ENCODE measurements at places on chromosomes 1 and 21.

DNA sequence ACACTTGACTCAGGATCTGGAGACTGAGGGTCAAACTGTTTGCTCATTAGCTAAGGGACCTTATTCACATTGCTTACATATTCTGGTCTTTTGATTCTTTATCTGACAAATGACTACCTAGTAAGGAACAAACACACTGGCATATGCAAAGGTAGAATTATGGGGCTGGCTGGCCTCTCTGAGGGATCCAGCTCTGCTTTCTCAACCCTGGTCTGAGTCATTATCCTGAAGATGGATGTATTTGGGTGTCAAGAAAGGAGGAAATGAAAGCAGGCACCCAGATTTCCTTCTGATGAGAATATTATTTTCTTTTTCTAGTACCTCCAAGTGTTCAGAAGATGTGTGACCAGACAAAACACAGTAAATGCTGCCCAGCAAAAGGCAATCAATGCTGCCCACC is 6.0 kb downstream of the SMCP start:
- no peak for DNase-seq

DNA sequence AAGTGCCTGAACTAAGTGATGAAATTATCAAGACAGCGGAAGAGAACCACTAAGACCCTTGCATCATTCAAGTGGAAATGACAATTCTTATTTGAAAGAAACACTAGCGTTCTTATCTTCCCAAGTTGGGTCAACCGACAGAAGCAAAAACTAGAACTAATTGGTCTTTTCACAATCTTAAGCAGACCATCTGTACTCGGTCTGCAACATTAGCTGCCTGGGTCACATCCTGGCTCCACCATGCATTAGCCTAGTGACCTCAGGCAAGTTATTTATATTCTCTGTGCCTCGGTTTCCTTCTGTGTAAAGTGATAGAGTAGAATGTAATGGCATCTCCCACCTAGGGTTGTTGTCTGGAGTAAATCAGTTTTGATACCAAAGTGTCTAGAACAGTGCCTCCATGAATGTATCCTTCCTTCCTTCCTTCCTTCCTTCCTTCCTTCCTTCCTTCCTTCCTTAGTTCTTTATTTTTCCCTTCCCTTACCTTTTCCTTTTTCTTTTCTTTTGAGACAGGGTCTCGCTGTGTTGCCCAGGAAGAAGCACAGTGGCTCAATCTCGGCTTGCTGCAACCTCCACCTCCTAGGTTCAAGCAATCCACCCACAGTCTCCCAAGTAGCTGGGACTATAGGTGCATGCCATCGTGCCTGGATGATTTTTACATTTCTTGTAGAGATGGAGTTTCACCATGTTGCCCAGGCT is 6.0 kb downstream of the COLGALT2 start:
- DNase-seq: no peak

DNA sequence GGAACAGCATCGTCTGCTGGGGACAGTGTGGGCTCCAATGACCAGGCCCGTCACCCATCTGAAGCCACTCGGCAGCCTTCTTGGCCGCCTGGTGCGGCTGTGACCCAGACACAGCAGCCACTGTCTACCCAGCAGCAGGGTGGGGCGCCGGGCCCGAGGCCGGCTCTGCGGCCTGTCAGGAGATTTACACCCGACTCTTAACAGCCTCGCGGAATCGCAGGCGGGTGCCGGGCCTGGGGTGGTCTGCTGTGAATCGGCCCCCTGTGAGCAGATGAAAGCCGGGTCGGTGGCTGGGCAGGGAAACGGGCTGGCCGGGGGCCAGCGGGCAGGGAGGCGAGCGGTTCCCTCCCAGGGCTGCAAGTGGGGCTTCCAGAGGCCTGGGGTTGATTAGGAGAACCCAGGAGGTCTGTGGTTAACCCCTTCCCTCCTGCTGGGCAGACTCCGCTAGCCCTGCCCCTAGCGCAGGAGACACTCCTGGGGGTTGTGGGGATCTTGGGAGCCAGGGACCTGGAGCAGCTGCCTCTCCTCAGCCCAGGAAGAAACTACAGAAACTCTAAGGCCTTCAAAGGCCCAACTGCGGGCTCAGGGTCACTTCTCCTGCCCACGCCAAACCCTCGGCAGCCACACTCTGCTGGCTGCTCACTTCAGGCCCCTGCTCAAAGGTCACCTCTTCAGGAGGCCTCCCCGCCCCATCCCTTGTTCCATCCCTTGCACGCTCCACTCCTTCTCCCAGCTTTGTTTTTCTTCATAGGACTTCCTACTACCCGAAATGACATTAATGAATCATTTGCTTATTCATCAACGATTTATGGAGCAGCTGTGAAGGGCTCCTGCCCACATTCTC is 15.6 kb downstream of the RUNX3 start:
- DNase-seq: peak; percentile 54

DNA sequence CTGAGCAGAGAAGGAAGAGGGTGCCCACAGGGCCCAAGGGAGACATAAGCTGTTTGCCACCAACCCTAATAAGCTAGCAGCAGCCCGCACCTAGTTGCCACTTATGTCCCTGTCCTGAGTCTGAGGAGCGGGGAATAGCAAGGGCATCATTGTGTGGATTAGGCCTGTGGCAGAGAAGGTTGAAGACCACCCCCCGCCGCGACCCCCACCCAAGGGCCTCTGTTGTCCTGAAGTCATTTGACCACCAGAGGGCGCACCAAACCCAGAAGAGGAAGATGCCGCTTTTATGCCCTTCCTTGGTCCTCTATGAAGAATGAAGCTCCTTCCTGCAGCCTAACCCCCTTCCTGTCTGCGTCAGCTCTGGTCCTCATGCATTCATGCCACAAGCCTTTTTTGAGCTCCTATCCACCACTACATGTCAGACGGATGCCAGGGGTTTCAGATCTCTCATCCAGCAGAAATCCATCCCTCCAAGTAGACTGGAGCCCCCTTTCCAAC is 16.6 kb downstream of the RHBG start:
- peak; percentile 92 for DNase-seq

- no peak for DNase-seq
Measured at GRCh38 chr21:42784896-42785451, 94.4 kb downstream of the WDR4 start.

DNA sequence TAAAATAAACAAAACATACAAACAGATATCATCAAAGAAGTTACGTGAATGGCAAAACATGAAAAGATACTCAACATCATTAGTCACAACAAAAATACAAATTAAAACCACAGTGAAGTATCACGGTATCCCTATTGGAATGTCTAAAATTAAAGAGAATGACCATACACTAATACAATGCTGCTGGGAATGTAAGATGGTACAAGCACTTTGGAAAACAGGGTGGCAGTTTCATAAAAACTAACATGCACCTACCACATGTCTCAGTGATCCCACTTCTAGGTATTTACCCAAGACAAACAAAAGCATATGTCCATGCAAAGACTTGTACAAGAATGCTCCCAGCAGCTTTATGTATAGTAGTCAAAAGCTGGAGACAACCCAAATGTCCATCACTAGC is 69.1 kb downstream of the HSF2BP start:
- no peak for DNase-seq

- DNase-seq: no peak
Measured at GRCh38 chr1:66374148-66374547, 159.8 kb upstream of the SGIP1 start.

DNA sequence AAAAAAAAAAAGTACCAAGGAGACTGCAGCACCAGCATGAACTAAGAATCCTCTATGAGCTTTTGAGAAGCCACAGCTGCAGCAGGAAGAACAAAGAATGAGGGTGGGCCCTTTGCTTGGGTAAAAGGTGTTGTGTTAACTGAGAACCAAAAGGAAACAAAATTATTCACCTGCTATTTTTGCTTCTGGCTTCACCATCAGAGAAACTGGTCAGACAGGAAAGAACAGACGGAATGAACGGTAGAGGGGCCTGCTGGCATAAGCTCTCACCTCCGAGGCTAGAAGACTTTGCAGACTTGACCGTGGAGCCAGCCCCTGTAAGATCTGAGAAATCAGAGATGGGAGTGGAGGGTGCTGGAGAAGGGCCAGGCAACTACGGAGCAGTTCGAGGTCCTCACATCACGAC is 27.6 kb downstream of the IL10RB start:
- no peak for DNase-seq

GRCh38 chr1:109876617-109877316 is 33.9 kb upstream of the CSF1 start:
- no peak for DNase-seq

GRCh38 chr1:201928266-201928665 is 18.1 kb downstream of the LMOD1 start:
- no peak for DNase-seq

DNA sequence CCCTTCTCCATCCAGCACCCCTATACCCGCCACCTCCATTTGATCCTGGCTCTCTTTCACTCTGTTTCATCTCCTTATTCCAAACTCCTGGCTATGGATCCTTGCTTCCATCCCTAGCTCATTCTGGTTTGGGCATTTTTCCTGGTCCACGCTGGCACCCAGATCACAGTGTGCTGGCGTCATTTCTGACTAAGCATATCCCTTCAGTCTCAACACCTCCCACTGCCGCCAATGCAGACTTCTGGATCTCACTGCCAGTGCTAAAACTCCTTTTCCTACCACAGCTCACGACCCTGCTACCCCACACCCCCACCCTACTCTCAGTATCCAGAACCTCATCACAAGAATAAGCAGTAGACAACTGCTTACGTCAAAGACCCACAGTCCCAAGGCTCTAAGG is 16.3 kb downstream of the SEC16B start:
- DNase-seq: no peak

GRCh38 chr21:45169001-45169400 is 94.6 kb downstream of the ADARB1 start:
- DNase-seq: no peak

DNA sequence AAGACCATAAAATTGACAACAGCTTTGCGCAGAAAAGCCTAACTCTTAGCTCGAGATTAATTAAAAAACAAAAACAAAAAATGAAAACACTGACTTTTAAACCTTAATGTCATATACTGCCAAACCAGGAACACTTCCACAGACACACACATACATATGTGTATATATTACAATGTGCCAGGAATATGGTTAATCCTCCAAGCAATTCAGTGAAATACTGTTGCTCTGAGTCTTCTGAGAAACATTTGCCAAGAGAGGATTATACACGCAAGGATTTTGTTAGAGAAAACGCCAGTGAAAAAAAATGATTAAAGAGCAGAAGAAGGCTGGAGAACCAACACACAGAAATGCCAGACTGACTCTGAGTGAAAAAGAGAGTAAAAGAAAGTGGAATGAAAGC is 116.7 kb upstream of the CHRM3 start:
- no peak for DNase-seq

DNA sequence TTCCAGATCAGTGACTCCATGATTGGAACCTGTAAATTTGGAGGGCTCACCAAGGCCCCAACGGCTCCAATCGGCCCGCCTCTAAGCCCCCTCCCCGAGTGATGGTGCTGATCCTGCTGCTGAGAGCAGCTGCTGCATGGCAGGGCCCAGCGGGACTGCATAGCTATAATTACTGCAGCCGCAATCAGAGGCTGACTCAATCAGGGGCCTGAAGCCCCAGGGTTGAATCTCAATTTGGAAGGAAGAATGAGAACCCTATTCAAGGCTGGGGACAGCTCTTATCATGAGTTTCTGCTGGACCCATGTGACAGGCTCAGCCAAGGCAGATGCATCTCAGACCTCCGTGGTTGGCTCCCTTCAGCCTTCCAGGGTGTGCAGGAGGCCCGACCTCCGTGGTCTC is 42.8 kb upstream of the MAGOH start:
- DNase-seq: no peak

DNA sequence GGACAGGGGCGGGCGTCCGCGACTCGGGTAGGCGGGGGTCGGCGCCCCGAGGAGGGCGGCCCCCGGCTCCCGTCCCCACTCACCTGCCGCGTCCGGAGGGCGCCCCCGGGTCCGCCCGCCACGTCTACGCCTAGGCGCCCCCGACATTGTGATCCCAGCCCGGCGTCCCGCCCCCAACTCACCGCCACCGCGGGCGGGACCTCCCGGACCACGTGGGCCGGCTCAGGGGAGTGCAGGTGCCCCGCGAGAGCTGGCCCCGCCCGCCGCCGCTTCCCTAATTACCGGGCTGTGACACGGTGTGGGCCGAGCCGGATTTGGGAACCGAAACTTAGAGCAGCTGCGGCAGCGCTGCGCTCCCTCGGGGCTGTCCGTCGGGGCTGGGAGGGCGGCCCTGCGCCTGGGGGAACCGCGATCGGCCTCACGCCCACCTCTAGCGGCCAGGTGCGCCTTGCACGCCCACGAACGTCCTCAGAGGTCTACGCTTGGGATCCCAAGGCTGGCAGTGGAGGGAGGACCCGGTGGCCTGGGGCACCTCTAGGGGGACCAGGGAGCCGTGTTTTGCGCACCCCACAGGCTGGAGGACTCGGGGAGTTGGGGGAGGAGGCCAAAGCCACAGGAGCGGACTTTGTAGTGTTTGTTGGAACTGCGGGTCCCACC is 521 bp upstream of the NADK start:
- peak; percentile 56 for DNase-seq

DNA sequence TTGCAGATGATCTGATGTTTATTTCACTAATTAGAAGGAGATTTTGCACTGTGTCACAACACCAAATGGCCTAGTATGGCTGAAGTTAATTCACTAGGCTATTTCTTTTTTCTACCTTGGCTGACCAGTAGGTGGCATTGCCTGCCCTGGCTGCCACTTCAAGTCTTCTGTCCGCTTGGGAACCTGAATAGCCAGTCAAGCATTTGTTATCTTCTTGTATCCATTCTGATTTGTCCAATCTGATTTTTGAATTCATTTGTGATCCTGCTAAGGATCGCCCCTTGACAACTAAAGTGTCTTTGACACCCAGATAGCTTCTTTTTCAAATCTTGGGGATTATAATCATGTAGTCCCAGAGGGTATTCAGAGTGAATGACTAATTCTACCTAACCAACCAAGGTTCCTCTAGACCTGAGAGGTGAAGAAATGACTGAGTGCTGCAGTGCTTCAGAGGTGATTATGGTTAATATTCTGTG is 99.4 kb downstream of the GIPC2 start:
- DNase-seq: peak; percentile 75

DNA sequence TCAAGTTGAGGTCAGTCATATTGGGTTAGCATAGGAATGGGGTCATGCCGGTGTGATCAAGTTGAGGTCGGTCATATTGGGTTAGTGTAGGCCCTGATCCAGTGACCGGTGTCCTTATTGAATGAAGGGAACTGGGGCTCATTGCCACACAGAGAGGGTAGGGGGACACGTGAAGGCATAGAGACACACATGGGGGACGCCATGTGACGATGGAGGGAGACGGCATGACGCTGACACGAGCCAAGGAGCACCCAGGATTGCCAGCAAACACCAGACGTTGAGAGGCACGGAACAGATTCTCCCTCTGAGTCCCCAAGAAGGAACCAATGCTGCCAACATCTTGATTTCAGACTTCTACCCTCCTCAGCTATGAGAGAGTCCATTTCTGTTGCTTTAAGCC is 136.9 kb upstream of the ZBTB40 start:
- no peak for DNase-seq

DNA sequence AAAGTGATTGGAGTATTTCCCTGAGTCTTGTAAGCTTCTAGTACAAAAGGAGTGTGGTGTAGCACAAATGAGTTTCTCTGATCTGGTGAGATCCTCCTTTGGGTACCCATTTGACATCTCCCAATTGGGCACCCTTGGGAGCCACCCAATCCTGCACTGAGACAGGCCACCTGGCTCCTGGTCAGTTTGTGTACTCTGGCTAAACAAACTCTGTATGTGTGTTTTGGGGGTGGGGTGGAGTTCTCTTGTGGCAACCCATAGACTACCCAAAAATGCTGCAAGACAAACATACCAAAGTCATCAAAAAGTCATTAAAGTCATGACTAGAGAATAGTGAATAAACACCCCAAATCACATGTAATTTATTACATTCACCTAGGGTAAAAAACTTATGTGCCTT is 8.4 kb upstream of the HIVEP3 start:
- no peak for DNase-seq

All from NCI-H526 (cell line).